Sciatic nerve (tissue), 2 donors: ENCODE measurements at places on chromosomes 7 and 10.

DNA sequence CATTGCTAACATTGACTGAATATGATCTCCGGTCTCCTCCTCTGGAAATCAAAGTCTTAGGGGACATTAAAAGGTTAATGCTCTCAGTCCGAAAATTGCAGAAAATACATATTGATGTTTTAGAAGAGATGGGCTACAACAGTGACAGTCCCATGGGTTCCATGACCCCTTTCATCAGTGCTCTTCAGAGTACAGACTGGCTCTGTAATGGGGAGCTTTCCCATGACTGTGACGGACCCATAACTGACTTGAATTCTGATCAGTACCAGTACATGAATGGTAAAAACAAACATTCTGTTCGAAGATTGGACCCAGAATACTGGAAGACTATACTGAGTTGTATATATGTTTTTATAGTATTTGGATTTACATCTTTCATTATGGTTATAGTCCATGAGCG, 39.2 kb downstream of the SAMD8 start:
- no peak for DNase-seq

DNA sequence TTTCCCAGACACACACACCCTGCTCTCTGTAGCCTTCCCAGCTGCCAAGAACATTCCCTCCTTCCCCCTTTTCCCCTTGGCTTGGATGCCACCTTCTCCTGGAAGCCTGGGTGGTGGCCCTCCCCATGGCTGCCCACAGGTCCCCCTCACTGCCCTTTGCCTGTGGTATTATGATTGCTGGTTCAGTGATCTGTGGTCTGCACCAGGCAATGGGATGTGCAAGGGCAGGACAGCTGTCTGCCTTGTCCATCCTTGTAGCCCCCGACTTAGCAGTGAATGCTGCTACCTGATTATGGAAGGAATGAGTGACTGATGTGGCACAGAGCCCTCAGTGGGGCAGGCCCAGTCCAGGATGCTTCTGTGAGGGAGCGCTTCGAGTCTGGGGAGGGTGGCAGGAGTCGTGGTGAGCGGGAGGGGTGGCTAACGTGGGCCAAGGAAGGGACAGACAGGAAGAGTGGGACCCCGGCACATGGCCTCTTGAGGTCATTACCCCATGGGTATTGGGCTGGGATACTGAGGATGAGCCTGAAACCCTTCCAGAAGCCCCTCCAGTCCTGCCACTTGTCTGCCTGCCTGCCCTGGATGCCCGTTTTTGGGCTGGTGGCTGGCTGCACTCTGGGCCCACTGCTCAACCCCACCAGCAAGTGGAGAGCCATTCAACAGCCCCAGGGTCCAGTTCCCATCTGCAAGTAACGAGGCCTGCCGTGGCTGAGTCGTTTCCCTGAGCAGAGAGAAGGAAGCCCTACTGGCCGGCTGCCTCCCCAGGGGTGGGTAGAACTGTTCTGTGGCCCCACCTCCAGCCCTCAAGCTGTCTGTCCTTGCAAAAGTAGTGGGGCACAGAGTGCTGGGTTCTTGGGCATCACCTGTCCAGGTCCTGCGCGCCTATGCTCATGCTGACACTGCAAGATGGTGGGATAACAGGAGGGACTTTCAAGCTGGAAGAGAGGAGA, 8.8 kb downstream of the CHST3 start:
- DNase-seq: no peak

DNA sequence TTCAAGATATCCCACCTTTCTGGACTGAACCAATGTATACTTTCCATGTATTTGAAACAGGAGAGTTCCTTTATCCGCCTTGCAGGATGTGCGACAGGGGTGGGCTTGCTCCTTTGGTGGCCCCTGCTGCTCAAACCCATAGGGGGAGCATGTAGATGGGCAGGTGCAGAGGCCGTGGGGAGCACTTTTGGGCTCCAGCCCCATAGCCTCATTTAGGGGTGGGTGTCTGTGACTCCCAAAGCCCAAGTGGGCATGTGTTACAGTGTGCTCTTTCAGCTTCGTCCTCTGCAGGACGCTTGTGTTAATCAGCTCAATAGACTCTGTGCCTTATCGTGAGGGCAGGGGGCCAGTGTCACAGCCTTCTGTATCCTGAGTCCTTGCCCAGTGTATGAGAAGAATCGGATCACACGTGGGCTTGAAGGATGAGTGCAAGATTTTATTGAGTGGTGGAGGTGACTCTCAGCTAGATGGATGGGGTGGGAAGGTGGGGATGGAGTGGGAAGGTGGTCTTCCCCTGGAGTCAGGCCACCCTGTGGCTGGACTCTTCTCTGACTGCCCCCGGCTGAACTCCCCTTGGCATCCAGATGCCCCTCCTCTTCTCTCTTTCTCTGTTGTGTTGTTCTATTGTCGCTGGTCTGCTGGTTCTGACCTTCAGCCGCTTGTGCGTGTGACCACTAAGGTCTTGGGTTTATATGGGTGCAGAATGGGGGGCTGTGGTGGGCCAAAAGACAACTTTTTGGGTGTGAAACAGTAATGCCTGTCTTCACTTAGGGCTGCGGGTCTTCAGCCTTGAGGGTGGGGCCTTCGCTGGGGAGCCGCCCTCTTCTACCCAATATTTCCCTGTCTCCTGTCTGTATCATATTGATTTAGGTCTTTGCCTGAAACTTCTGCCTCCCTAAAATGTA, 262.2 kb downstream of the GLRX3 start:
- peak; percentile 15 for DNase-seq

DNA sequence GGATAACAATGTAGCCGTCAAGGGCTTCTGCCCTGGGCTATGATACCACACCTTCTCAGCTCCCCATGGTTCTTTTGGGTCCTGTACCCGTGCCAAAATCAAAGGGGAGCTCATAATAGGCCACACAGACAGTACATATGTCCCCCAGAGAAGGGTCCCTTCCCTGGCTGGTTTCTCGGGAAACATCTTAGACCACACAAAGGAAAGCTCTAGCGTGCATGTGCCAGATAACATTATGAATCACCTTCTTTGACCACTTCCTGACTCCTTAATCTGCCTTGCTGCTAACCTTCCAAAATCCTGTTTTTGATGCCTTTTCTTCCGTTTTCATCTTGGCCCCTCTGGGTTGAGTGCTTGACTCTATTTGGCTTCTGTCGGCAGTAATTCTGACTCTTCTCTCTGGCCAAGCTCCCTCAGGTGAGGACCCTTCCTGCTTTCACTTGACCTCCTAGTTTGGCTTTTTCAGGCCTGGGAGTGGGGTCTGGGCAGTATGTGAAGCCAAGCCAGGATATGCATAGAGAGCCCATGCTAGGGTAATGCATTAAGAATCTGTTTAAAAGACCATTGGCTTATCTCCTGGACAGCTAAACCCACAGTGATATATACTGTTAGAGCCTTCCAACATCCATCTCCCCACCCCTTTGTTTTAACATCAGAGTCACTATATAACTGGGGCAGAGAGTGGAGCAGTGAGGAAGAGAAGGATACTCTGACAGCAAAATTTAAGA, 84.8 kb downstream of the ANLN start:
- no peak for DNase-seq

GRCh38 chr10:44965651-44966097, 6.1 kb downstream of the RASSF4 start:
- DNase-seq: no peak

DNA sequence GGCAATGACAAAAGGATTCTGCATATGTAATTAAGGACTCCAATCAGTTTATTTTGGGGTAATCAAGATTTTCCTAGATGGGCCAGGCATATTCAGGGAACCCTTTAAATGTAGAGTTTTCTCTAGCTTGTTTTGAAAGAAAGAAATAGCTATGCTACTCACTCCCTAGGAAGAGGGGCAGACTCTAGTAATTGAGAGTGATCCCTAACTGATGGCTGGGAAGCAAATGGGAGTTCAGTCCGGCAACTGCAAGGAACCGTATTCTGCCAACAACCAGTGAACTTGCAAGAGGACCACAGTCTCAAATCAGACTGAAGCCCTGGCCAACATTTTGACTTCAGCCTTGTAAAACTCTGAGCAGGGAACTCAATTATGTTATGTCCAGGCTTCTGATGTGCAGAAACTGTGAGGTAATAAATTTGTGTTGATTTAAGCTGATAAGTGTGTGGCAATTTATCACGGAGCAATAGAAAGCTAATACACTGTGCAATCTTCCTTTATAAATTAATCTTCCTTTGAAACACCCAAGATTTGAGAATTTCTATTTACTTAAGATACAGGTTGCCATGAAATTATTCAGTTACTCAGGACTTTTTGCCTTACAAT, 14.0 kb downstream of the AOAH start:
- DNase-seq: no peak

GRCh38 chr7:100885440-100886141, 3.9 kb downstream of the UFSP1 start:
- no peak for DNase-seq

GRCh38 chr10:79079490-79080355, 11.0 kb downstream of the ZMIZ1 start:
- no peak for DNase-seq

DNA sequence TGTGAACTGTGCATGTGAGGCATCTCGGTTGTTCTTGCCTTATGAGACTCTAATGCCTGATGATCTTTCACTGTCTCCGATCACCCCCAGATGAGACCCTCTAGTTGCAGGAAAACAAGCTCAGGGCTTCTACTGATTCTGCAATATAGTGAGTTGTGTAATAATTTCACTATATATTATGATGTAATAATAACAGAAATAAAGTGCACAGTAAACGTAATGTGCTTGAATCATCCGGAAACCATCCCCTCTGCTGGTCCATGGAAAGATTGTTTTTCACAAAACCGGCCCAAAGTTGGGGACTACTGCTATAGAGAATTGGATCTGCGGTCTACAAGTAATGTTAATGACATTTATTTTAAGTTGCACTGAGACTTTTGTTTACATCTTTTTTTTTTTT, 126.7 kb downstream of the TPST1 start:
- DNase-seq: no peak

DNA sequence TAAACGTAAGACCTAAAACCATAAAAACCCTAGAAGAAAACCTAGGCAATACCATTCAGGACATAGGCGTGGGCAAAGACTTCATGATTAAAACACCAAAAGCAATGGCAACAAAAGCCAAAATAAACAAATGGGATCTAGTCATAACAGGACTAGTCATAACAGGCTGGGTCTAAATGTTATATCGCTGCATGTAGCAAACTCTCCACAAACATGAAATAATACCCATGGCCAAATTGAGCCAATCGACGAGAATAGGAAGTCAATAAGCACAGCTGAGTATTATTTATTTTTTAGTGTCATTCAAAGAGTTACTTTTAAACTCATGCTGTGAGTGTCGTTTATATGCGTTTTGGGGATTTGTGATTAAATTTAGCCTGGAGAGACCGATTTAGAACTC, 225.1 kb downstream of the TFEC start:
- no peak for DNase-seq

- DNase-seq: peak; percentile 45
Measured at GRCh38 chr10:79021331-79021907, 47.3 kb upstream of the ZMIZ1 start.

GRCh38 chr10:38072552-38072951, 21.6 kb upstream of the ZNF37A start:
- DNase-seq: no peak

DNA sequence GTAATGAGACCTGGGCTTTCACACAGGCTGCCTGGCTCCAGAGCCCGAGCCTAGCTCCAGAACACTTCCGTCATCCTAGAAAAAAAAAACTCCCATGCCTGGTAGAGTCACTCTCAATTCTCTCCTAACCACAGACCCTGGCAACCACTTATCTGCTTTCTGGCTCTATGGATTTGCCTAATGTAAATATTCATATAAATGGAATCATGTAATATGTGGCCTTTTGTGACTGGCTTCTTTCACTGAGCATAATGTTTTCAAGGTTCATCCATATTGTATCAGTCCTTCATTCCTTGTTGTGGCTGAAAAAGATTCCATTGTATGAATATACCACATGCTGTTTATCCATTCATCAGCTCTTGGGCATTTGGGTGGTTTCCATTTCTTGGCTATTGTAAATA, 167.7 kb upstream of the MKLN1 start:
- DNase-seq: no peak

- DNase-seq: no peak
Measured at GRCh38 chr7:27532314-27532713, 130.4 kb downstream of the HIBADH start.

GRCh38 chr7:88217675-88218428, 2.0 kb downstream of the SRI start:
- no peak for DNase-seq

DNA sequence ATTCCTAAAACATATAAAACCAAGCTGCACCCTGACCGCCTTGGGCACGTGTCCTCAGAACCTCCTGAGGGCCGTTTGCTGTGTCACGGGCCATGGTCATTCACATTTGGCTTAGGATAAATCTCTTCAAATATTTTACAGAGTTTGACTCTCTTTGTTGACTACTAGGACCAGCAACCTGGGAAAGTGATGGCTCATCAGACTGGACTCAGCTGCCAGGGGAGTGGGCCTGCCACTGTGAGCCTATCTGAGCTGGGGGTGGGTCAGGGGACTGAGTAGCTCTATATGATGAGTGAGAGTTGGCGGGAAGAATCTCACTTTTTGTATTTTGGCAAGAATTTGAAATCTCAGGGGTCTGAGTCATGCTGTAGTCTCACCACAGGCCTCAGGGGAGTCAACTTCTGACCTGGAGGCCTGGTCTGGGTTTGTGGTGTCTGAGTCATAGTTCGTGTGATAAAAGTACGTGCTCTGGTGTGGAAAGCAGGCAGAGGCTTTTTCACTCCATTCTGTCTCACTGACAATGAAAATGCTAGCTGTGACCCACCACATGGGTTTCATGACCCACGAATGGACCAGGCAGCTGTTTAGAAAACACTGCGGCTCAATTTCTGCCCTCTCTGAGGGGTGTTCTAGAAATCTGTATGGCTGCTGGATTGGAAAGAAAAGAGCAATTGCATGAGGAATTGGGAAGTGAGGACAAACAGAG, 4.2 kb upstream of the UPP1 start:
- DNase-seq: peak; percentile 77

- DNase-seq: peak; percentile 81
Measured at GRCh38 chr7:98021588-98022351, 31.8 kb upstream of the OCM2 start.

- DNase-seq: no peak
Measured at GRCh38 chr10:62748386-62748785, 56.1 kb upstream of the ADO start.

- no peak for DNase-seq
Measured at GRCh38 chr10:8640878-8641277, 586.4 kb downstream of the GATA3 start.

DNA sequence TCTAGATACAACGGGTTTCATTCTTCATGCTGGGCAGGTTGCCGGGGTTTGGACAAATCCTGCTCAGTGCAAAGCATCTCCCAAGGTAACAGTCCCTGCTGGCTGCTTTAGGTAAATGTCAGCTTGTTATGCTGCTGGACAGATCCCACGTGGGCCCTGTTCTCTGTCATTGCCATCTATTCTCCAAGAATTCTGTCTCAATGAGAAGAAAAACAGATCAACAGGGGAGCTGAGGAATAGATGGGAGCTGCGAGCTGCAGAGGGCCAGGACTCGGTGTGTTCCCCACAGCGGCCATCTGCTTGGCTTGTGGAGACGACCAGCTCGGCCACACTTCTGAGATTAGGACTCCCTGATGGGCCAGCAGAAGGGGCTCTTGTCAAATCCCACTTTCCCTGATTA, 235.2 kb downstream of the DPP6 start:
- no peak for DNase-seq

GRCh38 chr7:93046641-93047040, 71.1 kb downstream of the SAMD9 start:
- no peak for DNase-seq

- DNase-seq: no peak
Measured at GRCh38 chr10:123502983-123503382, 163.2 kb upstream of the GPR26 start.
